ENCODE measurements at places on chromosomes 4 and X. TPM values are rescaled to one million over a fixed set of nuclear protein-coding genes. Genes with fewer than 3 reads are reported as not detected.
A peak's percentile ranks its signal among the peaks of the same experiment; 100 is the strongest.

GRCh38 chr4:159174645-159175084, 71.8 kb downstream of the RAPGEF2 start:
- DNase-seq = no peak

The LAP3 gene
- total RNA-seq = 159 TPM

DNA sequence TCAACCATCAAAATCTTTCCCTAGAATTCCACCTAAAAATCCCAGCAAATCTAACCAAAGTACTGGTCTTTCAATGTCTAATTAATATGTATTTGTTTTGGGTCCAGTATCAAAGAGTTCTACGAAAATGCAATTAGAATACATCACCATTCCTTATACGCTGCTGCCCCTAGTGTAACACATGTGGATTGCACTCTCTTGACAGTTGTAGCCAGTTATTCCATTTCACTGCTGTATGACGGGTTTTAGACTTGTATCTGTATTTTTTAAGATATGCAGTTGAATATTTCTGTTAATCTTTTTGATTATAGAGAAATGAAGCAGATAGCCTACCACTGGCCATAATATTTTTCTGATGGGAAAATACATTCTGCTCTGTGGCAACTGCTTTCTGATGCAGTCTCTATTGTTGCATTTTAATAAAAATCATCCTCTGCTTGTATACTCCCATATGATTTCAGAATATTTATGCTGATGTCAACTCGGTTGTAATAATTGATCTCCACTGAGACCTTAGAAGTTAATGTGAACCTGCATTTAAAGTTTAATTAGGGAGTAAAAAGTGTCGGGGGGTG, 17.1 kb upstream of the PAGE2B start:
- DNase-seq = peak; percentile 6

- DNase-seq = no peak
Observed at GRCh38 chr4:189804894-189805293, 135.8 kb upstream of the FRG1 start.

DNA sequence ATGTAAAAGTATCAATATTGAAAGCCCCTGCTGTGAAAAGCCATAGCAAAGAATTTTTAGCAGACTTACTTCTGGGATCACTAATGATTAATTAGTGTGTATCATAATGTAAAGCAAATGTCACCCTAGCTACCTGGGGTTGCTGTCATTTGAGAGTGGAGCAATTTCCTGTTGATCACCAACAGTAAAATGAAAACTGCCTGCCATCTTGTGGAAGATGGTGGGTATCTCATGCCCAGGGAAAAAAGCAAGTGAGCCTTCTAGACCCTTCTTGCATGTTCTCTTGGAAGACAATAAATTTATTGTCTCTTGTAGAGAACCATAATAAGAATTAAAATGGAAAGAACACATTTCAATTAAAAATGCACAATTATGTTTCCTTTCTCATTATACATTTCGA, 360.2 kb downstream of the ZIC3 start:
- DNase-seq = no peak

DNA sequence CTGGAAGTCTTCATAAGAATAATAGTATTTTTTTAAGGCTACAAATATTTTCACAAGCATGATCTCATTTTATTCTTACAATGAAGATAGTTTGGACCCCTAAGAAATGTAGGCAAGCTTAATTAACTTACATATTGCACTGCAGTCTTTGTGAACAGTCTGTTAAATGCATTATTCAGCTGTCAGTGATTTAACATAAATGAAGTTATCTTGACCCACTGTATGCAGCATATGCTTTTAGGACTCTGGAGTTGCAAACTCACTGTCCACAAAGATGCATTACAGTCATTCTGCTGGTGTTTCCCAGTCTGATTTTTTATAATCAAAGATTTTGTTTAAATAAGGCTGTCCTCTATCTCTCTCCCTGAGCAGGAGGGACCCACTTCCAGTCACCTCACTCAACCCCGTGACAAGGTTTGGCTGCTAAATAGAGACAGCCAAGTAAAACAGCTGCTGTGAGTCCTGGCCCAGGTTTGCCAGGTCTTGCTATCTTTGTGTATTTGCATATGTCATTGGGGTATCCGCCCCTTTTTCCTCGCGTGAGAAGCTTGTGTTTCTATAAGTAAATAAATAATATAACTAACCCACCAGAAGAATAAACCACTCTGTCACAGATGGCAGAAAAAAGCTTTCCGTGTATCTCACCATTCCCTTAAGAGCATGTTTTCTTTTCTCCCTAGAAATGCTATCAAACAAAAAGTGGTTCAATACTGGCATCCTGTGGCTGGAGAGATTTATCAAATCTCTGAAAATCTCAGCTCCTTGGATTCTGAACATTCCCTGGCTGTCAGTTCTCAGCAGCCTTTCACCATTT, 67.0 kb downstream of the SLC7A11 start:
- DNase-seq = no peak

- no peak for DNase-seq
Observed at GRCh38 chrX:132615391-132616131, 126.7 kb upstream of the MBNL3 start.

GRCh38 chrX:363621-364375, 22.9 kb downstream of the PPP2R3B start:
- no peak for DNase-seq

DNA sequence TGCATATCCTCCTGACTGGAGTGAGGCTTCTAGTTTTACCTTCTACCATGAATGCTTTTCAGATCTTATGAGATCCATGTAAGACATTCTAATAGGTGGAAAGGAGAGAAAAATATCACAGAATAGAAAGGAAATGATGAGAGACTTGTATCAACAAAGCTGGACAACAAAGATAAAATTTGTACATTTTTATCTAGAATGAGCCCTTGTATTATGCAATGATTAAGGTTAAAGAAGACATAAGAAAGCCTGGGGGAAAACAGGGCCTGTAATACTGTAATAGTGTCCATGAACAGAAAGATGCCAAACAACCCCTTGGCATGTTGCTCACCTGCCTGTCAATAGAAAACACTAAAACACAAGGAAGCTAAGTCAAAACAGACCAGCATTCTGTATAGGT, 44.2 kb upstream of the SCRG1 start:
- DNase-seq = no peak

- no peak for DNase-seq
Observed at GRCh38 chr4:172950990-172951389, 217.6 kb upstream of the GALNT7 start.

The SORBS2 gene
- total RNA-seq = not detected

DNA sequence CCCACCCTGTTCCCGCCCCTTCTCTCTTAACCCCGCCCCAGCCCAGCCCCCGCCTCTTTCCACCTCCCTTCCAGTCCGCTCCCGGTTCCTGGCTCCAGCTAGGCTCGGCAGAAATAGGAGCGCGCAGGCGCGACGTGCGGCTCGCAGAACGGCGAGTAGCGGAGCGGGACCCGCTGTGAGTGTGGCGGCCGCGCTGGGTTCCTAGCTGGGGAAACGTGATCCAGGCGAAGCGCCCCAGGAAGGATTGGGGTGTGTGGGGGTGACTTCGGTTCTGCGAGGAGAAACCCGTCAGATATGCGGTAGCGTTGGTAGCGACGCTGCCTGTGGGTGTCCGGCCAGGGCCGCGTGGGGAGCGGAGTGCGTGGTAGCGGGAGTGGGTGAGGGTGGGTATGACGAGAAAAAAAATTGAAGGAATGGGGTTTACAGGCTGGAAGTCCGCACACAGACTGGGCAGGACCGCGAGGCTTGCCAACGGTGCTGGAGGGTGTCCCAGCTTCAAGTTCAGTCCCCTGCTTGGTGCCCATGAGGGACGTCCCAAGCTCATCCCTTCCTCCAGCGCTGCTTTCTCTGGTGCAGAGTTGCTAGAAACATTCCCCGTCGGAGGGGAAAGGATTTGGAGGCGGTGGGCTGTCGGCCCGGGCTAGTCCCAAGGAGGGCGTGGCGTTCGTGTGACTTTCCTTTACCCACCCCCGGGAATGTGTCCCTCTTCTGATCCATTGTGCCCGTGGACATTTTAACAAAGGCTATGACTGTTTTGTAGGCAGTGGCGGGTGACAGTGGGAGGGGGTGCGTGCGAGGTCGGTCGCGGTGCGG, at the start of gene PRRG1:
PRRG1 (plus strand) TSS at position 144 of the 813 bp plus-strand sequence. CDS start 56,886 bp downstream, outside the sequence.
- DNase-seq = no peak

The LRRC66 gene
- total RNA-seq = 0.07 TPM

The BEX2 gene
- total RNA-seq = 16.4 TPM

DNA sequence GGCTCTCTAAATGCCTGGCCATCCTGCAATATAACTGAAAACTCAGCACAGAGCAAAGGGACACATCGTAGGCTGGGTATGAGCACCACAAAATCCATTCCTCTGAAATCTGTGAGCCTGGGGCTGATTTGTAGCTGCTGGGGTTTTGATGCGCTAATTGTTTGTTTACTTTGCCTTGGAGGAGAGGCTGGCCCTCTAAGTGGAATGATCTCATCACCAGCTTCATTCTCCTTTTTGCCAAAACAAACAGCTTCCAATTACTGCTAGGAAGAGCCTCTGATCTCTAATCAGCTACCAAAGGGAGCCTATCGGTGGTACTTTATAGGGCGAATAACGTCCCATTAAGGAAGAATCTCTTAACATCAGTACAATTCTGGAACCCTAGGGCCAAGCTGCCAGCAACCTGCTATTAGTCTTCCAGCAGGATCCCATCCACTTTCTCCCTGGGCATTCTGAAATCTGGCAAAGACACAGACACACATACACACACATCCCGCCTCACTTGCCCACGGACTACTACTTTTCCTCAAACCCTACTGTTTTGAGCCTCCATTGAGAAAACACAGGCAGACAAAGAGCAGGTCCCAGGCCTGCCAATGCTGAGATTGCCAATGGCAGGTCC, 5.8 kb downstream of the ANOS1 start:
- DNase-seq = no peak

All from activated naive CD4-positive, alpha-beta T cell treated with anti-CD3 and anti-CD28 coated beads, Interleukin-2, amount 50 U/mL, for 72 hours (primary cell).